ENCODE measurements at places on chromosomes 2 and 18. TPM values are rescaled to one million over a fixed set of nuclear protein-coding genes. Genes with fewer than 3 reads are reported as not detected.

DNA sequence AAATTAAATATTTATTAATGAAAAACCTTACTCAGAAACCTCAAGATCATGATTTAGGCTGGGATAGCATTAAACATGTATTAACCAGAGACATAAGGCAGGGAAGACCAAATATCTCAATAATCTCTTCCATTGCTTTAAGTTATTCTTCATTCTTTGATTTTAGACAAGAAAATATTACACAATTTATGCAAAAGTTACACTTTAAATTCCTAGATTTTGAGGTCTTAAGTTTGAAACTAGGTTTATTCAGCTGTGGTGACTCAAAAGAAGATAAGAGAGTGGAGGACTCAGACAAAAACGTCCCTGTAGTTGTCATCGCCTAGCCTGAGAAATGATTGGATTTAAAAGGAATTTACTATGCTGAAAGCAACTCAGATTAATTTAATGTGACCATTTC, 1110.3 kb downstream of the DPP10 start:
- DNase-seq: no peak

RBKS gene
- polyA plus RNA-seq: 7.7 TPM

GRCh38 chr2:39468579-39469451, 31.7 kb upstream of the MAP4K3 start:
- no peak for DNase-seq

DNA sequence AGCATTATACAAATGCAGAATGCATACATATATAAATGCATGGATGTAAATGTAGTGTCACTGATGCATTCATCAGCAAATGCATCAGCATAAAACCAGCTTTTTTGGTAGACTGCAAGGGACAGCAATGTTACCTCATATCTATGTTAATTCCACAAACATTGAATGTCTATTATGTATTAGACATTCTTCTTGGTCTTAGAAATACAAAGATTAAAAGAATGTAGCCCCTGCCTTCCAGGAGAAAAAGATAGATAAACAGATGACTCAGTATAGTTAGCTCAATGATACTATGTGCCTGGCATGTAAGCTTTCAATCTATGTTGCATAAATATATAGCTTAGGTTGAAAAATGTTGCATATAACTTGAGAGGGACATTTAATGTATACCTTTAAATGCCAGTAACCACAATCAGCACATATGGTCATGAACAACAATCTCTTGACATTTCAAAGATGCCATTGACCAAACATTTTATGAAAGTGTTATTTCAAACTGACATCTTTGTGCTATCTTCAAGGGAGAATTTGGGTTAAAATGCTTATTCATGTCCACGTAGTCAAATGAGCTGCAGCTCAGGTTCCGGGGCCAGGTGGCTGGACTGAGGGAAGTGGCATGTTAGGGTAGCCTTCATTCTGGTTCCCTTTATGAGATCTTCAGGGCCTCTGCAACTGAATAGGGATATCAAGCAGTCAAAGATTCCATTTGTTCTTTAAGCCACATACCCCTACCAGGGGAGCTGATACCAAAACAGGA, 45.2 kb upstream of the GCG start:
- DNase-seq: no peak

COLEC11 gene
- 2.2 TPM for polyA plus RNA-seq

CMPK2 gene
- 5.2 TPM for polyA plus RNA-seq

NETO1 gene
- 0.68 TPM for polyA plus RNA-seq

DNA sequence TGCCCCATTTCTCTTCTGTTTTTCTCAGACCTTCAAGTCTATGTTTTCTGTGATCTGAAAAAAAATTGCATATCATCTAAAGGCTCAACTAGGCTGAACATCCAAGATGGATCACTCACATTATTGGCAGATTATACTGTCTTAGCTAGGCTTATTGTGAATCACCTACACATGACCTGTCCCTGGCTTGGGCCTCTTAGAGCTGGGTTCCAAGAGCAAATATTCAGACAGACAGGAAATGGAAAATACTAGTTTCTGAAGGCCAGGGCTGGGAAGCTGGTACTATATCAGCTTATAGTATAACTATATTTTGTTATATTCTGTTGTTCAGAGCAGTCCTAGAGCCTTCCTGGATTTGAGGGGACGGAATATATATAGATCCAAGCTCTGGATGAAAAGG, 90.3 kb downstream of the PIK3C3 start:
- DNase-seq: no peak

DNA sequence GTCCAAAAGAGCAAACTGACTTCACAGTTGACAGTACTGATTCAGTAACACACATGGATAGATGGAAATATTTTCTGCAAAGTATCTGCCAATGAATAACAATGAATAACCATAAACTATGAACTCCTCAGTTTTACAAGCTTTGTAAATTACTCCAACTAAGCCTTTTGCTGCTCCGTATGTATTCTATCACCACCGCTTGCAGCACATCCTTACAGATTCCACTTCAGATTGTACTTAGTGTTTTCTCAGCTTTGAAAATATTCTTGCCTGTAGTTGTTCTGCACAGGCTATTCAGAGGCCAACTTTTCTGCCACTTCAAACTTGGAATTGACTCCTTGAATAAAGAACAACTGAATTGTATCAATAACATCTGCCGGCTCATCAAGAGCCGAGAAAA, 36.2 kb downstream of the TLK1 start:
- no peak for DNase-seq

- no peak for DNase-seq
These were observed 86.6 kb upstream of the FAM237A start for GRCh38 chr2:206555721-206556120.

DNA sequence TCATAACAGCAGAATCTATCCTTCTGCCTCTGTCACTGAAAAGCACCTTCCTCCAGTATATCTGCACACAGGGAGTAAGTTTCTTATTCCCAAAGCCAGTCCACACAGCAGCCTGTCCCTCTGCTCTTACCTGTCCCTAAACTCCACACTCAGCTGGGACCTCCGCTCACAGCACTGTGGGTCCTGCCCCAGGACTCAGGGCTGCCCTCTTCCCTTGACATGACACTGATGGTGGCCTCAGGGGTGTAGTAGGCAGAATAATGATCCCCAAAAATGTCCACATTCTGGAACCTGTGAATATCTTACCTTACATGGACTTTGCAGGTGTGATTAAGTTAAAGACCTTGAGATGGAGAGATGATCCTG, 39.7 kb upstream of the EML4 start:
- DNase-seq: no peak

SIX2 gene
- 36.0 TPM for polyA plus RNA-seq

GRCh38 chr18:37476182-37476581, 89.4 kb downstream of the CELF4 start:
- no peak for DNase-seq

- DNase-seq: no peak
These were observed 26.6 kb upstream of the SEH1L start for GRCh38 chr18:12921178-12921577.

GRCh38 chr2:12717191-12718014, 667 bp downstream of the TRIB2 start:
- no peak for DNase-seq

Measured in left renal cortex interstitium (tissue), 4 donors.